Aorta (tissue), 5 donors: ENCODE measurements at places on chromosomes 2 and 18. TPM values are rescaled to one million over a fixed set of nuclear protein-coding genes. Genes with fewer than 3 reads are reported as not detected.

DNA sequence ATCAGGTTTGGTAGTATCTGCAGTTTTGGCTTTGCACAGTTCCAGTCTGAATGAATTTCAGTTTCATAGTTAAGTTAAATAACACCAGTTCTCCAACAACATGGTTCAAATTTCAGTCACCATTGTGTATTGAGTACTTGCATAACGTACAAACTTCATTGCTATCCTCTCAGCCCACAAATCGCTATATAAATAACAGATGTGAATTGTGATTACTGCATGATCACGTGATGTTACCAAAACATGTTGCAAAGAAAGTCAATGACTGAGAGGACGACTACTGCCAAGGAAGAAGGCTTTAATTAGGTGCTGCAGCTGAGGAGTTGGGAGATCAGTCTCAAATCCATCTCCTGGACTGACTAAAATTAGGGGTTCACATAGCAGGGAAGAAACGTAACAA lies 48.2 kb downstream of the COL4A4 start:
- DNase-seq, result no peak
- no peak overlapping the region for H3K4me3 ChIP-seq
- no peak overlapping the region for H3K27ac ChIP-seq
- H3K27me3 ChIP-seq, result no peaks in the 10 kb centered on the region
- H3K36me3 ChIP-seq, result peaks cover 2% of the 10 kb centered on the region

DNA sequence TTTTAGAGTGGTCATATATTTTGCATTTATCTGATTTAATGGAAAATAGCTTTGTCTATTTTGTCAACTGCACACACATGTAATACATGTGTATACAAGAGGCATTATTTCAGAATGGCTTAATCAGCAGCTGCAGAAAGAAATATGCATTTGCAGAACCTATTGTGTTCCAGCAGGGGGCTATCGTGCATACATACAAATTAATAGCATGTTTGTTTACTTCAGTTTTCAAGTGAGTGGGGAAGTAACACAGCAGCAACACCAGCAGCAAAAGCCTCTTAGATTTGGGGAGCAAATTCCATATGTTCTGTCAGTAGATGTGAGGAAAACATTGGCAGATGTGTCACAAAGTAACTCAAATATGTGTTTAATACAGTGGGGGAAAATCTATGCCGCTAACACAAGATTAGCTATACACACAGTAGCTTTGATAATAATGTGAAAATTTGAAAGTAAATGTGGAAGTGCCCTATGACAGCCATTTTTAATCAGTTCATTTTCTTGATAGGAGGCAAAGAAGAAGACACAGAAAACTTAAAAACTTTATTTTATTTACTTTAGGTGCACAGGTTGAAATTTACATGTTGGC lies 218.1 kb downstream of the WDR7 start:
- no peaks in the 10 kb centered on the region for H3K4me1 ChIP-seq
- no peak for DNase-seq
- no peak overlapping the region for H3K4me3 ChIP-seq

DNA sequence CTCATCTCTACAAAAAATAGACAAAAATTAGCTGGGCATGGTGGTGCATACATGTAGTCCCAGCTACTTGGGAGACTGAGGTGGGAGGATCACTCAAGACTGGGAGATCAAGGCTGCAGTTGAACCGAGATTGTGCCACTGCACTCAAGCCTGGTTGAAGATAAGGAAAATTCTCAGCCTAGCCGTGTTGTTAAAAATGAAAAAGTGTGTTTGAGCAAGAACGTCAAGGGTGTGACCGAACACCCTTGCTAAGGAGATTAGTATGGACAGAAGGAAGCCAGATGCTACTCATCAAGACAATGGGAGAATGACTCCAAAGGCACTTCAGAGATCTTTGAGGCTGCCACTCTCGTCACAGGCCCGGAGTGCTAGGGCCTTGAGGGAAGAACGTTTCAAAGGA lies 70.0 kb upstream of the NDUFV2 start:
- DNase-seq, result no peak
- no peaks in the 10 kb centered on the region for H3K4me1 ChIP-seq
- no peak overlapping the region for H3K27ac ChIP-seq

SNORC gene
- total RNA-seq, result 2.5 TPM

GPBAR1 gene
- 1.6 TPM for total RNA-seq
